ENCODE measurements at places on chromosomes 1 and 21. TPM values are rescaled to one million over a fixed set of nuclear protein-coding genes. Genes with fewer than 3 reads are reported as not detected.
A peak's percentile ranks its signal among the peaks of the same experiment; 100 is the strongest.

- DNase-seq: no peak
Measured at GRCh38 chr1:86155051-86155806, 1.3 kb downstream of the COL24A1 start.

GRCh38 chr1:224640018-224640417 lies 23.9 kb downstream of the CNIH3 start:
- no peak for DNase-seq

GRCh38 chr1:85278853-85279314 lies 2.5 kb upstream of the BCL10 start:
- DNase-seq: peak; percentile 25

- no peak for DNase-seq
Measured at GRCh38 chr1:109112056-109112651, 1.8 kb upstream of the ELAPOR1 start.

GRCh38 chr1:227728892-227729143 lies 6.3 kb downstream of the JMJD4 start:
- no peak for DNase-seq

DNA sequence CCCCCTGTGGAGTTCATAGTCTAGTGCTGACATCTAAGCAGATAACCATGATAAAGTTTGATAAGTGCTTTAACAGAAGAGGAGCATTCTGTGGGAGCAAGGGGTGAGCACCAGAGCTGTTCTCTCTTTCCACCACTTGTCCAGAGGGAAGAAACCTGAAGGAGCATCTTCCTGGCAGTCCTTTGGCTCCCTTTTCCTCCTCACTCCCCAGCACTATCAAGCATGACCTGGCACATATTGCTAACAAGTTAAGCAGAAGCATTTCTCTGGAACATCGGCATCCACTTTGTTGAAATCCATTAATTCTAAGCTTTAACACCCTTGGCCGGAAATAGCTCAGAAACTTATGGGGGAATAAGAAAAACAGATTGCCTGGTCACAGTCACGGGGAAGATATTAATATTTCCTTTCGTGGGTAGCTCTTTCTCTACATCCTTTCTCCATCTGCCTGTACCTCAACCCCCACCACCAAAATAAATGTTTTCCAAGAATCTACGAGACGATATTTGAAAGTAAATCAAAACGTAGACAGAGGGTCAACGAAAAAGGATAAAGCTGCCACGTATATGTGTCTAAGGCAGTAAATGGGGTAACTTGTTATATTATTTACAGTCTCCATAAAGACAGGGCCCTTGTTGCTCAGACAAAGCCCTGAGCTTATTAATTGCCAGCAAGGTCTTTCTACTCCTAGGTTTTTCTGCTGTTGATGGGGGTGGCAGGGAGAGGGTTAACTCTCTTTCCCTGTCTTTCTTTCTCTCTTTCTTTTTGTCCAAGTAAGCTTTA lies 351.4 kb downstream of the NUF2 start:
- DNase-seq: no peak

DNA sequence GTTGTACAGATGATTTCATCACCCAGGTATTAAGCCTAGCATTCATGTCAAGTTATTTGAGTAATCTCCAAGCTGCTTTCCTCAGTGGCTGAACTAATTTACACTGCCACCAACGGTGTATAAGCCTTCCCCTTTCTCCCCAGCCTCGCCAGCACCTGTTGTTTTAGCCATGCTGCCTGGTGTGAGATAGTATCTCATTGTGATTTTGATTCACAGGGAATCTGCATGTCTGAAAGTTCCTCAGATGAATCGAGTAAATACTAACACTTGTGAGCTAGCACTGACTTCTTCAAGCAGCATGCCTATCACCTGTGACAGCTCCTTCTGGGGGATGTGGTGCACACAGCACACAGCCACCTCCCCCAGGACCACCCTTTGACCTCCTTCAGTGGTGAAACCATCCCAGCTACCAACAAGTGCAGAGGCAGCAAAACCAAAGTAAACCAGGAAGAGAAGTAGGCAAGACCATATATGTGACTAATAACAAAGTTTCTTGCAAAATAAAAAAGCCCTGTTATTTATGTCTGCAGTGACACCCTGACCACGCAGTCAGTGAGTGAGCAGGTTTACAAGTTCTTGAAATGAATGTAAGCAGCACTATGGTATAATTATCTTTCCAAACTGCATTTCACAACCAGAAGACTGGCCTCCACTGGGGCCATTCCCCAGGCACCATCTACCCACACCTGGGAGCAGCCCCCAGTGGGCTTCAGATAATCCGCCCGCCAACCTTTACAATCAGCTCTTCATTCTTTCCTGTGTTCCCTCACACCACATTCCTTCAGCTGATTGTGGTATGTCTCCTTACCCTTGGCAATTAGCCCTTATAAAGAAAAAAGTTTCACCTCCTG lies 173.8 kb downstream of the ETS2 start:
- DNase-seq: no peak

DNA sequence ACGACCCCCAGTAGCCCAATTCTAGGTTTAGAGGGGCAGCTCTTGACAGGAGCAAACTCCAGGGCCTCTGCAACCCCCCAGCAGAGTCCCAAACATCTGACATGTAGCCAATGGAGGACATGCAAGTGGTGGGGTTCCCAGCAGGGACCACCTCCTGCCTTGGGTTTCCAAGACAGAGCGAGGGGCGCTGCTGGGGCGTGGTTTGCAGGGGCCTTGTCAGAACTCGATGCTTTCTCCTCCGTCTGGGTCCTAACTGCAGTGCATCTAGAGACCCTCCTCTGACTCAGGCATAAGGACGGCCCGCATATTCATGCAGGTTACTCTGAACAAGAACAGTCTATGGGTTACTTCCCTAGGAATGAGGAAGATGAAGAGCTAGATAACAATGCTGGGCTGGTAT lies 17.2 kb downstream of the EPHX1 start:
- DNase-seq: no peak

- no peak for DNase-seq
Measured at GRCh38 chr21:29018540-29018939, 609 bp downstream of the RWDD2B start.

RGS13 gene
- not detected for total RNA-seq

KCNE1 gene
- total RNA-seq: 0.16 TPM

CRP gene
- 0.31 TPM for total RNA-seq

All from occipital lobe (tissue), 3 donors.